Right lobe of liver (tissue), 6 donors: ENCODE measurements at places on chromosomes 6 and 20.

DNA sequence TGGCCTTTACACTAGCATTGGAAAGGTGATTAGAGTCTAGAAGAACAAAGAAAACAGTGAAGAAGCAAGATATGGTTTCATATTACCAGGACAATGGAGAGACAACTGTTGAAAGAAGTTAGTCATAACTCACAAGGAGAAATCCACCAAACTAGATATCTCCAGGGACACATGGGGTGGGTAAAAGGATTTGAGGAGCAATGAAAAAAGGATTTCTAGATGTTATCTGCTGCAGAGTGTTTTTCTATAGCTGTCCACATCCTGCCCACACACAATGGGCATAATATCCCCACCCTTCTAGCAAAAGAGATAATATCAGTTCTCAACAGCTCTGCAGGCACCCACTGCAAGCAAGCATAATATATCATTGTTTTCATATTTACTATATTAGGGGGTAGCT is 303.1 kb downstream of the HAO1 start:
- H3K36me3 ChIP-seq: no peaks in the 10 kb centered on the region
- H3K27ac ChIP-seq: no peak overlapping the region
- no peak for DNase-seq
- H3K4me1 ChIP-seq: no peaks in the 10 kb centered on the region

DNA sequence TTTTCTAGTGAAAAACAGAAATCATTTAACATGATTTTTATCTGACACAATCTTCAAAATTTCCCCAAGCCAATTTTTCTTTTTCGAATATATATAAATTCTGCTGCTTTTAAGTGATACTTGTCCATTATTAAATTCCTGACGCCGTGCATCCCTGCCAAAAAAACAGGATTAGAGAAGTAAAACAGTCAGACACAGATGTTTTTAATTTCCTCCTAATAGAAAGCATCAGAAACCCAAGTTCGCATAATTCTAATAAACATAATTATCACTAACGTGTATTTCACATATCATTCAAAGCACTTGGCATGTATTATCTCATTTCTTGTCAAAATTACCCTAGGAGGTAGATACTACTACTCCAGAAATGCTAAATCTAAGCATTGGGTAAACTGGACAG is 179.5 kb downstream of the ZFP64 start:
- no peaks in the 10 kb centered on the region for H3K36me3 ChIP-seq
- no peaks in the 10 kb centered on the region for H3K27me3 ChIP-seq
- H3K27ac ChIP-seq: no peak overlapping the region
- H3K4me1 ChIP-seq: no peaks in the 10 kb centered on the region

DNA sequence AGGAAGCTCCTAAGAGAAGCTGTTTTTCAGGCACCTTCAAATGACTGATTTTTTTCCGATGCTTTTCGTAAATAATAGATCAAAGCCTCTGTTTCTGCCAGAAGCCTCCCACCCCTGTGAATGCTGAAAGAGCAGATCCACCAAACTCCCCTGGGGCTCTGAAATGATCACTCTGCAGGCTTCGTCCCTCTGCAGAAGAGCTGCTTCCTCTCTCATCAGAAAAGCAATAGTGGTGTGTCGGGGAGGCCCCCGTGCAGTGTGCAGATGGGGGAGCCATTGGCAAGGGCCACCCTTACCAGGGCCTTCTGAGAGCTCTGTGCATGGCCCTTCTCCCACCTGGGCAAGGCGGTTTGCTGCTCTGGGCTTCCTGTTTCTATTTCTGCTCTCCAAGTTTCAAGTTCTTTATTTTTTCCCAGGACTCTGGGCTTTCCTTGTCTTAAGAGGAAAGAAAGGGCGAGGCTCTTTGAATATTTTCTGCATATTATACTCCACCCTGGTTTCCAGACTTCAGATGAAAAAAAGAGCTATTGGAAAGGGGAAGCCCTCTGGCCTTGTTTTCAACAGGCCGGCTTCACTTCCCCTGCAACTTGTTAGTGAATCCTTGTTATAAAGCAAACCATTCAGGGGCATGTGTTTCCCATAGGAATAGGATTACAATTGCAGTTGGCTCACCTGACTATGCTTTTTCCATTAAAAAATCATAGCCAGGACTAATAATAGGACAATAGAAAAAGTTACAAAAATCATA is 155.2 kb downstream of the TTLL2 start:
- H3K4me1 ChIP-seq: no peaks in the 10 kb centered on the region
- H3K27me3 ChIP-seq: no peaks in the 10 kb centered on the region
- no peaks in the 10 kb centered on the region for H3K36me3 ChIP-seq
- no peak overlapping the region for H3K4me3 ChIP-seq
- H3K27ac ChIP-seq: no peak overlapping the region

DNA sequence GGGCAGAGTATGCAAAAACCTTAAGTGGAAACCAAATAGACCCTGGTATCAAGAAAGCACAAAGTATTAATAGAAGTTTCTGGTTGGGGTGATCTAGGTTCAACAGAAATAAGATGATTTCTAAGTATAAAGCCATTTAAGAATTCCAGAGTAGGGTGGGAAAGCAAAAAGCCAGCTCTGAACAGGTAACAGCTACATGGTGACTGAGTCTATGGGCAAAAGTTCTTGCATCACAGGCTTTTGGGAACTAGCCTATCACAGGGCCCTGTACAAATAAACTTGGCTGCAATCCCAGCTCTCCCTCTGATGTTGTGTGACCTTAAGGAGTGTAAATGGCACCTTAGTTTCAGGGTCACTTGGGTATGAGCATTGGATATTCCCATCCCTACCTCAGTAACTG is 5.5 kb downstream of the TCF19 start:
- no peaks in the 10 kb centered on the region for H3K27me3 ChIP-seq
- no peaks in the 10 kb centered on the region for H3K4me1 ChIP-seq
- no peak for DNase-seq
- H3K27ac ChIP-seq: no peak overlapping the region

DNA sequence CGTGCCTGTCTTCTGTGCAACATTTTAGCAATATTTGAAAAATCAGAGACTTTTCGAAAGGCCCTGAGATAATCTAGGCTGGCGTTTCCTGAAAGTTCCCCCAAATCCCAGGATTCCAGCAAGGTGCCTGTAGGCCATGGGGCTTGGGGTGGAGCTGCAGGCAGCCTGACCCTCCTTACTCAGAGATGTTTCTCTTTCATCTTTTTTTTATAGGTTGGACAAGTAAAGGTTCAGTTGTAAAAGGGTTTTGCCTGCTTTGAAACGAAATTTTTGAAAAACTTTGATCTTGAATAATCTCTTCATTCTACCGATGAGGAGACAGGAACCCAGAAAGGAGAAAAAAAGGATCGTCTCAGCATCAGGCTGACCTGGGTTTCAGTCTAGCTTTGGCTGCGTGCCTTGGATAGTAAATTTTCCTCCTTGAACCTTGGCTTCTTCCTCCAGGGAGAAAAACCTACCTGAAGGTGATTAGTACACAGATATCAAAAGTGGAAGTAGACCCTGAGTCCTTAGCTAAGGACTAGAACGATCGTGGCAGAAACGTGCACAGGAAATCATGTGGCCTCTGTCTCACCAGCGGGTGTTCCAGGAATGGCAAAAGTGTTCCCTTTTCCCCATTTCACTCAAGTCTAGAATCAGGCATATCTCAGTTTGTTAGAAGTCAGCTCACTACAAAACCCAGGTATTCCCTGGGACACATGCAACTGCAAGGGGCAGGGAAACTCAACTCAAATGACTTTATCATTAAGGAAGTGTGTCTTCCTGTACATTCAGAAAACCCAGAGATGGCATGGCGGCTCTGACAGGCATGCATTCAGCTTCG is 128.2 kb upstream of the PTPN1 start:
- no peaks in the 10 kb centered on the region for H3K36me3 ChIP-seq
- H3K4me1 ChIP-seq: no peaks in the 10 kb centered on the region
- no peak for DNase-seq
- H3K4me3 ChIP-seq: no peak overlapping the region
- H3K27me3 ChIP-seq: no peaks in the 10 kb centered on the region

DNA sequence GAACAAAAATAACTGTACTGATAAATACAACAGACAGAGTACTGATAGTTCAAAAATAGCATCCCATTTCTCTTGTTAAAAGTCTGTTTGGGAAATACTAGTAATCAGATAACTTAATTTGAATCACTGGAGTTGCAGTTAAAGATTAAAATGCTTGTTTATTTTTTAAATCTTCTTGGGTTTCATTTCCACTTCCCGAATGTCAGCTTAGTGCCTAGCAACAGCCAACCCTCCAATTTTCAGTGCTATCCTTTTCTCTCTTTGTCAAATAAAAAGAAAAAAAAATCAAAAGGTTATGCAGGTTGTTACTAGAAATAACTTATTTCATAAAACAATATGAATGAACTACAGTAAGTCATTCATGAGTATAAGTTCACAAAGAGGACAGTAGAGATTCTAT is 257.7 kb upstream of the STXBP5 start:
- H3K27ac ChIP-seq: no peak overlapping the region
- DNase-seq: no peak
- no peaks in the 10 kb centered on the region for H3K36me3 ChIP-seq
- H3K4me1 ChIP-seq: peaks cover 7% of the 10 kb centered on the region
- no peak overlapping the region for H3K4me3 ChIP-seq

GRCh38 chr20:33796907-33797544 is 14.1 kb upstream of the CHMP4B start:
- H3K27me3 ChIP-seq: no peaks in the 10 kb centered on the region
- H3K4me1 ChIP-seq: no peaks in the 10 kb centered on the region
- no peak overlapping the region for H3K4me3 ChIP-seq
- DNase-seq: no peak
- H3K36me3 ChIP-seq: no peaks in the 10 kb centered on the region
- H3K27ac ChIP-seq: no peak overlapping the region

DNA sequence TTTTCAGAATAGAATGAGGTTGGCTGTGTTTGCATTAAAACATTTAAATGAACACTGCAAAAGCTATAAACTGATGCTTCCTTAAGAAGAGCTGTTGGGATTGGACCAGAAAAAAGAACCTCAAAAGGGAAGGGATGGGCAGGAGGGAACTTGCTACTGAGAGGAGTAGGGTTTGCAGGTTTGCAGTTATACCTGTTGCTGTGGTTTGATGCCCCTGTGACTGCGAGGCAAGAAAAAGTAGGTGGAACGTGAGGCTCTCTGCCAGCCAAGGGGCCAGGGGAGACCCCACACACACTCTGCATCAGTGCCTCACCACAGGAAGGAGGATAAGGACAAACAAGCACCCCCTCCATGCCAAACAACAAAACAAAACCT is 197.2 kb downstream of the BCAS1 start:
- no peaks in the 10 kb centered on the region for H3K27me3 ChIP-seq
- no peak for DNase-seq
- no peaks in the 10 kb centered on the region for H3K4me1 ChIP-seq
- H3K36me3 ChIP-seq: no peaks in the 10 kb centered on the region
- H3K4me3 ChIP-seq: no peak overlapping the region
- H3K27ac ChIP-seq: no peak overlapping the region

GRCh38 chr20:62241506-62241905 is 3.2 kb downstream of the OSBPL2 start:
- no peaks in the 10 kb centered on the region for H3K27me3 ChIP-seq
- H3K4me3 ChIP-seq: no peak overlapping the region
- DNase-seq: no peak

GRCh38 chr6:44275271-44275748 is 5.1 kb downstream of the TMEM151B start:
- no peaks in the 10 kb centered on the region for H3K36me3 ChIP-seq
- H3K27ac ChIP-seq: no peak overlapping the region
- no peak overlapping the region for H3K4me3 ChIP-seq
- no peak for DNase-seq
- peaks cover 9% of the 10 kb centered on the region for H3K27me3 ChIP-seq
- no peaks in the 10 kb centered on the region for H3K4me1 ChIP-seq

DNA sequence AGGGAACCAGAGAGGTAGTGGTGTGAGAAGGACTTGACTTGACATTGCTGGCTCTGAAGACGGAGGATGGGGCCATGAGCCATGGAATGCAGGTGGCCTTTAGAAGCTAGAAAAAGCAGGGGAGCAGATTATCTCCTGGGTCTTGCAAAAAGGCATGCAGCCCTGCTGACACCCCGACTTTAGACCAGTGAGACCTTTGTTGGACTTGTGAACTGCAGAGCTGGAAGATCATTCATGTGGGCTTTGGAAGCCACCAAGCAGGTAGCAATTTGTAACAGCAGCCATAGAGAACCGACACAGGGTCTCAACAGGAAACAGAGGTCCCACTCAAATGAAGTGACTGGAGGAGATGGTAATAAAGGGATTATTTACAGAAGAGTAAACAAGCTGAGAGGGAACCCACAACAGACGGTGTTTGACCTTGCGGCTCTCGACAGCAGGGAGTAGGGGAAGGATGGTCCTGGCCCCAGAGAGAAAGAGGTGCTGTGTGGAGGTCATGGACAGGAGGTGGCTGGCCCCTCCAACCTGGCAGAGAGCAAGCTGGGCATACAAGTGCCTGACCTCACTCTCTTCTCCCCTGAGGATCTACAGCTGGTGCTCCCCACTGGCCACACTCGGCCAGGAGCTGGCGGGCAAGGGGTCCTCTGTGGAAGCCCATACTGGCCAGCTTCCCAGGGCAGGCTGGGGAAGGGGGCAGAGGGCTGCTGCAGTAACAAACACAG is 43.9 kb downstream of the SLC22A23 start:
- H3K4me1 ChIP-seq: peaks cover 37% of the 10 kb centered on the region
- H3K27me3 ChIP-seq: no peaks in the 10 kb centered on the region
- H3K27ac ChIP-seq: no peak overlapping the region
- no peak for DNase-seq

DNA sequence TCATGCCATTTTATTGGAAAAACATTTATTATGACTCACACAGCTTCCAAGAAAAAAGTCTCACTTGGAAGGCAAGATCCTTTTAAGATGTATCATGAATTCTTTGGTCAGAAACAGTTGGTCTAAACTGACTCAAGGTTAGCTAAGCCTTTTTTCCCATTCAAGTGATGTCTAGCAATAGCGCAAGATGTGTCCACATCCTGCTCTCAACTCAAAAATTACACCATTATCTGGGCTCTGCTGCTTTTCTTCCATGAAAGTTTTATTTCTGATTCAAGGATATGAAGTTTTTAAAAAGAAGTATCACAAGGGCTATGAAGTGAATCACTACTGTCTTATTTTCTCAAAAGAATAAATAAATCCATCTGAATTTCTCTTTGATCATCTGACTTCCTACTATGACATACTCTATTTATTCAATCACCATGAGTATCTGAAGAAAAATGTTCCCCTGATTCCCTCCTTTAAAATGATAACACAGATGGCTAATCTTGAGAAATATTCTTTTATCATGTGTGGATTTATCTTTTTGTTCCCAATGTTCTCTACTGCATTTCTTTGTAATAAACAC is 139.2 kb downstream of the AHI1 start:
- H3K27ac ChIP-seq: no peak overlapping the region
- no peak overlapping the region for H3K4me3 ChIP-seq
- no peaks in the 10 kb centered on the region for H3K27me3 ChIP-seq
- DNase-seq: no peak

GRCh38 chr6:129603741-129604140 is 106.2 kb downstream of the ARHGAP18 start:
- no peaks in the 10 kb centered on the region for H3K36me3 ChIP-seq
- no peak for DNase-seq
- no peaks in the 10 kb centered on the region for H3K4me1 ChIP-seq
- H3K27me3 ChIP-seq: no peaks in the 10 kb centered on the region
- no peak overlapping the region for H3K4me3 ChIP-seq
- H3K27ac ChIP-seq: no peak overlapping the region

GRCh38 chr6:141359953-141360352 is 772.8 kb upstream of the GJE1 start:
- no peaks in the 10 kb centered on the region for H3K36me3 ChIP-seq
- DNase-seq: no peak
- H3K27me3 ChIP-seq: no peaks in the 10 kb centered on the region
- H3K4me1 ChIP-seq: no peaks in the 10 kb centered on the region
- no peak overlapping the region for H3K27ac ChIP-seq
